ENCODE measurements at places on chromosomes 6 and 20.

DNA sequence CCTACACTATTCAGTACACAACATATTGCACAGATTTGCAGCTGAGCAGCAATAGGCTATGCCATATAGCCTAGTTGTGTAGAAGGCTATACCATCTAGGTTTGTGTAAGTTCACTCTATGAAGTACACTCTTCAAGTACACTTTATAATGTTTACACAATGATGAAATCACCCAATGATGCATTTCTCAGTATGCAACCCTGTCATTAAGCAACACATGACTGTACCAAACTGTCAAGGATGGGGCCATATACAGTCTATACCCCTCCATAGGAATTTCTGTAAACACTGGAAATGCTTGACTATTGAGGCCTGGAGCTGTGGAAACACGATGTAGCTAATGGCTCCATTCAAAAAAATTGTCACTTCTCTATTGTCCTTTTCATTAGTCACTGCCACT, 535.4 kb downstream of the EPM2A start:
- DNase-seq: no peak

DNA sequence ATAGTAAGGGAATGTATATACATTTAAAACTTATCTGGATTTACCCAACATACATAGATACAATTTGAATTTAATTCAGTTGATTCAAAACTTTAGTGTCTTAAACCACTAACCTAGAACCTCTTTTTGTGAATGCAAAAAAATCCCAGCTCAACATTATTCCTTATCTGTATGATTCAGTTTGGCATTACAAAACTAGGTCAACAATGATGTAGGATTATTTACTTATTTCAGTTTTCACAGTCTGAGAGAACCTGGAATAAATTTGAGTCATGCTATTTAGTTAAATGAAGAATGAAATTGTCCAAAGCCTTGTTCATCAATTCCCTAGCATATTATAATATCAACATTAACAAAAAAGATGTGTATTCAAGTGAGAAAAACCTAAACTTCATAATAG, 7.4 kb upstream of the PLCB1 start:
- DNase-seq: no peak

DNA sequence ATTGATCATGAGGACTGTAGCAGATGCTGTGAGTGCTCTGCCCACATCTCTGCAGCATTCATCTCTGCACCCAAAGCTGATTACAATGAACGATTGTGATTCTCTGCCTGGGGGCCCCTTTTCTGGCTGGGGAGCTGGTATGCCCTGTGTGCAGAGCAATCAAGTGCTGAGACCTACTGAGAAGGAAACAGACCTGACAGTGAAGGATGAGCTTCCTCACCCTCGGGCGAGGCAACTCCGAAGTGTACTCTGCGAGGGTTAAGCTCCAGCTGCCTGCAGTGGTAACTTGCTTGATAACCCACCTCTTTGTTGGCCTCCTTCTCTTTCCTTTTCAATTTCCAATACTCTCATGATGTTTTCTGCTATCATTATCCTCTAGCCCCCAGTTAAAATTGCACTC, 289.7 kb upstream of the RNF24 start:
- no peak for DNase-seq

DNA sequence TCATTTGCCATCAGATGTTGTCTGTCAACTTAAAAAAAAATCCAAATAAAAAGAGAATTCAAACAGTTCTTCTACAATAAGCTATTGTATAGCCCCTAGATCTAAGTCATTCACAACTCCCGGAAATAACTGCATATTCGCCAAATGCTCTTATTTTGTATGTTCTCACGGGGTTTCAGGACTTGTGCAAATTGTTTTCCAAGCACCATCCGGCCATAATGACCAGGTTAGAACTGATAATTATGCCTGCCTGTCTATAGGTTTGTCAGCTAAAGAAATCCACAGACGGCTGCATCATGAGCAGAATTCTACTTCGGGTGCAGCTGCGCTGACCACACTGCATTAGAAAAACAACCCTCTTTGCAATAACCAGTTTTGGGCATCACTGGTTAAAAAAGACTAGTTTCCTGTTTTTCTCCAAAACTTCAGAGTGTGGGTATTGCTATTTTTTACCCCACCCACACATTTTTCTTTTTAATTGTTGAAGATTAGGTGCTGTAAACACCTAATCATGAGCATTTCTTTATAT, 87.7 kb downstream of the HIVEP2 start:
- DNase-seq: no peak

DNA sequence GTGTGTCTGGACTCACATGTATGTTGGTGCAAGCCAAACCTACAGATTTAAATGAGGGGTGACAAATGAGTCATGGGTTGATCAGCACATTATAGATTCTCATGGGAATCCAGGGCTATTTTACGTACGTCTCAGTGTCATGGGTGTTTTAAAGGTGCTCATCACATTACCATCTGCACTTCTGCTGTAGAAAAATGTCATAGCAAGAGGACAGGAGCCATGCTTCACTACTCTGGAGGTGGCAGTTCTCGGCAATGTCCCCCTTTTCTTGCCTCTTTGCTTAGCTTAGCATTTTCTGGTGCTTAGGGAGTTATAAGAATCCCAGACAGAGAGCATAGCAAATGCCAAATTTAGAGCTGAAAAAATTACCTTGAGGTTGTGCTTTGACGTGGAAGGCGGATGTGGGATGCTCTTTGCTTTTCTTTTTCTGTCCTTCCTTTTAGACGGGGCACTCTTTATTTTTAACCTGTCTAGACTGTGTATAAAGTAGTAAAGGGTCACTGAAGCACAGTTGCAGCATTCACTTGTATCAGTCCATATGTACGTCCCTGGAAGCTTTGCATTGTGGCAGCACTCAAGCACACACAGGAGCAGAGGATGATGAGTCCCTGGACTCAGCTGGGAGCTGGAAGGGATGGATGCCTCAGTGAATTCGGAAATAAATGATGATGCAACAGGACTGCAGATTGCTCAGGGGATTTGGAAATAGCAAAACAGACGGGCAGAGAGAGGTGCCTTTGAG, 139.7 kb downstream of the SYNDIG1 start:
- no peak for DNase-seq

DNA sequence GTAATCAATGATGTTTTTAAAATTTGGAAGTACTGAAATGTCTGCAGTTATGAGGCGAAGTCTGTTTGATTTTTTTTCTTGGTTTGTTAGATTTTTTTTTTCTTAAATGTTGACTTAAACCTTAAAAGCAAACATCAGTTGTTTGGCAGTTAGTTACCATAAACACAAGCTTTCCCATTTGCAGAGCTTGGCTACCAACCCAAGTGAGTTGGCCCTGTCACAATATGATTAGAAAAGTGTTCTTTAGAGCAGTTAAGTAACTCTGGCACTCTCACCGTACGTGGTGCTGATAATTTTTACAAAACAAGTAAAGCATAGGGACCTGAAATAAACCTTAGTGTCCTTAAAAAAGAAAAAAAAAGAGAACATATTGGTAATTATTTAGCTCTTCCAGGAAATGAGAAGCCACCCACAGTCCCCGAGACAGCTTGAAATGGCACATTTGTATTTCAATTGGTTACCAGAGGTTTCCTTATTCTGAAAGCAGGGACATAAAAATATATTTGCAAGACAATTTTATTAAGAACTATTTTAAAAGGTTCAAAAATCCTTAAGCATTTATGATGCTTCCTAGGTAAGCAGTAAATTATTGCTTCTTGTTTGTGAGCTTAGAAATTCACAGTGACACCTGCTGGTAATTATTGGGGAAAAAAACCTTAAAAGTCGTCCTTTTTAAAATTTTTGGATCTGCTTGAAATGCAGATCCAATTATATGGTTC, 3.9 kb downstream of the HEY2 start:
- no peak for DNase-seq

GRCh38 chr6:56949925-56950495, 4.9 kb upstream of the BEND6 start:
- no peak for DNase-seq

DNA sequence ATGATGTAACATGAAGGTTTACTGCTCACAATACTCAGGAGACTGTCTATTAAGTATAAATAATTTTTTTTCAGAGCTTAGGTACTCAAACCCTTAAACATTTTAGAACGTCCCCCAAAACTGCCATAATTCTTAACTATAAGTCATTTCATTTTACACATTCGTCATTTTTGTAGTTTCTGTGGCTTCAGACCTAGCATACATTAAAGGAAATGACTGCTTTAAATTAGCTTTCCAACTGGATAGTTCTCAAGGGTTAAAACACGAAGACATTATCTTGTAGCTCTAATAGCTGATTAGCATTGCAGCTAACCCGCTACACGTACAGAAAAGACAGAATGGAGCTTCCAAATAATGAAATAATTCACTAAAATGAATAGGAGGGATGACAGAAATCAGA, 24.9 kb upstream of the PLN start:
- no peak for DNase-seq

Measured in activated CD4-positive, alpha-beta T cell treated with anti-CD3 and anti-CD28 coated beads, Interleukin-2, amount 50 U/mL, for 48 hours (primary cell).